ENCODE measurements at places on chromosomes 7 and 10.

GRCh38 chr10:32039734-32040133 is 16.5 kb downstream of the KIF5B start:
- DNase-seq: no peak

DNA sequence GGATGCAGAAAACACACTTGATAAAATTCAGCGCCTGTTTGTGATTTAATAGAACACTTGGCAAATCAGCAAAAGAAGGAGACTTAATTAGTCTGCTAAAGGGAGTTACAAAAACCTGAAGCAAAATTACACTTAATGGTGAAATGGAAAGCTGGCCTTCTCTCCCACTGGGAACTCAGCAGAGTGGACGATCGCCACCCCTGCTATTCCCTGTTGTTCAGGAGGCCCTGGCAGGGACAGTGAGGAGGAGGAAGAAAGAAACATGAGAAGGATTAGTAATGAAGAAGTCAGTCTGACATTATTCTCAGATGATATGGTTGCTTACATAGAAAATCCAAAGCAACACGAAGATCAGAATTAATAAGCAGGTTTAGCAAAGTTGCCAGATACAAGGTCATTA is 5.6 kb upstream of the KNDC1 start:
- no peak for DNase-seq

- DNase-seq: no peak
Measured at GRCh38 chr7:97004247-97005182, 838 bp upstream of the DLX6 start.

DNA sequence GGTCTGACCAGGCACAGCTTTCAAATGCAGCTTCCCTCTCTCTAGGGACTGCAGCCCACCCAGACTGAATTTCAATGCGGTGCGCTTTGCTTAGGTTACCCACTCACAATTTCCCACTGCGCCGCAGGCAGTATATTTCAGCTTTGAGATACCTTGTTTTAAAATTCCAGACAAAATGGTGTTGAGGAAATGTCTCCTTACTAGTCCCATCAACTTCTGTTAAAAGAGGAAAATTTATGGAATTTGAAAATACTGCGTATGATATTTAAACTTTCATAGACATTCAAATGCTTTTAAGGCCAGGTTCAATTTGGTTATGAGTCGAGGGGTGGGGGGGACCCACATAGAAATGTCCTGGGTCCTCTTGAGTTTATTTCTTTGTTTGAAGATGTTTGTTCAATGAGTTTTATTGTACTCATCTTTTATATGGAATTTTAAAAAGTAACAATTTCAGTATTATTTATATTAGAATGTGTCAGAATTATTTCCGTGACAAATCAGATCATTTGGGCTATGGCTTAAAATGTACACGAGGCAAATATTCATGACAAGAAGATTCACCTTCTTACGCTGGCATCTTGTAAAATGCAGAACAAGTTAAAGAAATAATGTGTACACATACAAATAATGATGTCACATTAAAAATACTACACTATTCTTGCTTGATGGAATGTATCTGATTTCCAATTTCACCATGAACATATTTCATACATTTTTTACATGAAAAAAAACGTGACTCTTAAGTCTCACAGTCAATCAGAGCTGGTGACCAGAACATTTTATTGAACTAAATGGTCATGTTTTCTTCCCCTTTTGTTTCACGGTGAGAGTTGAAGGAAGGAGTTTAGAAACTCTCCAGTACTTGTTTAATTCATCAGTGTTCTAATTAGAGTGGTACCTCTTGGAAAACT is 1.3 kb downstream of the IKZF1 start:
- DNase-seq: no peak

DNA sequence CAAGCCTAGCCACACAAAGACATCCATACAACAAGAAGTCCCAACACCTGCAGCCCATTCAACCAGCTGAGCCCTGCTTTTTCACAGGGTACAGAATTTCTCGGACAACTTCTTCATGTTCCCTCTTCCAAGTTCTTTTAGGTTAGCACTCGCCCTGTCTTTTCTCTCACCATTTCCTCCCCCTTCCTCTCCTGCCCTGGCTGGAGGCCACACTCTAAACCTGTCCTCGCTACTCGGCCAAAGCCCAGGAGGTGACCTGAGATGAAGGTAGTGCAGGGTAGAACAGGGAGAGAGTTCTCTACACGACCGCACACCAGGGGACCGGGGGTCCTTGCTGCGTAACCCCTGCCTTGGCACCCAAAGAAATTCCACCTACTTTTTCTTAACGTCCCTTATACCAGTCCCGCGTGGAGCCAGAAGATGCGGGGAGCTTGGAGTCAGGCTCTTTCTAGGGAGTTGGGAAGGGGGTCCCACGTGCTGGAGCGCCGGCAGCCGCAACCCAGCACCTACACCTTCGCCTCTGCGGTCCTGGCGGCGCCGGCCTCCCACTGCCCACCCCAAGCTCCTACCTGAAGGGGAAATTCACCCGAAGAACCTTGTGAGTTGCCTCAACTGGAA is 16.0 kb upstream of the DLX6 start:
- no peak for DNase-seq

GRCh38 chr7:55557666-55558188 is 14.6 kb downstream of the VOPP1 start:
- no peak for DNase-seq

DNA sequence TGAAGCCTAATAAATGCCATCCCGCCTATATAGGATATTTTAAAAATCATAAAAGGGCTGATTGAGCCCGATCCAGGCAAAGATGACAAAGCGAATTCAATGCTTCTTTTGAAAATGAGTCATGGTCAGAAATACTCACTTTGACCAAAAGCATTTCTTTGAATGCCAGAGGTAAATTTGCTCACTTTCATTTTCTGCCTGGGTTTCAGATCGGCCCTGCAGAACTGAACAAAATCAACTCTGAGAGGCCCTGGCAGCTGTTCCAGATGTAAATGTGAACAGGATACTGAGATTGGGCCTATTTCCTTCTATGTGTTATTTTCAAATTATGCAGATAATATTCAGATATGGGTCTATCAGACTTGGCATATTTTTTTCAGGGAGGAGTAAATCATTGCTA is 114.8 kb upstream of the ARID5B start:
- peak; percentile 77 for DNase-seq

- DNase-seq: peak; percentile 92
Measured at GRCh38 chr10:75062506-75063299, 48.8 kb upstream of the SAMD8 start.

DNA sequence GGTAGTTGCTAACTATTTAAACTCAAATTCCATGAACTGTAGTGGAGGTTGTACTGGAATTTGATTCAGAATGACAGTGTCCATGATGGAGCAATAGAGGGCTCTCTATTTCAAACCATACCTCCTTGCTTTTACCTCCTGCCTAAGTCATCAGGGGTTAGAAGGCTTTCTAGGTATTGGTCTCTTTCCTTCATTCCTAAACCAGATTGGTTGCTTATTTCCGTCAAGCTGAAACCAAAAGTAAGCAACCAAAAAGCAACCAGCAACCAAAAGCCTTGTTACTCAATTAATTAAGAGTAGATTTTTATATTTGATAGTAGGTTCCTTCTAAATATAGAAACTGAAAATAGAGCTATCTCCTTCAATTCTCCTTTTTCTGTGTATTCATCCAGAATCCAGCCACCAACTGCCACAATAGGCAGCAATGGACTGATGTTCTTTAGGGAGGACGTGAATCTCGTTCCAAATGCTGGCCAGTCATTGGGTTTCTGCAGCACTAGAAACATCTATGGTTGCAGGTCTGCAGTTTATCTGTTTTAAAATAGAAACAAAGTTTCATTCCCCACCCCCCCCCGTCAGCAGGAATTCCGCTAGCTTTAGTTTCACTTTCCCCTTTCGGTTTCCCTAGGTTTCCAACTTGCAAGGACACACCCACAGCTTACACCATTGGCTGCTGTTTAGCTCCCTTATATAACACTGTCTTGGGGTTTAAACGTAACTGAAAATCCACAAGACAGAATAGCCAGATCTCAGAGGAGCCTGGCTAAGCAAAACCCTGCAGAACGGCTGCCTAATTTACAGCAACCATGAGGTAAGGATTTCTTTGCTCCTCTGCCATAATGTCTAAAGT is at the start of gene IFIT1:
IFIT1 (plus strand) TSS at position 717 of the 850 bp plus-strand sequence; CDS start at position 807, 90 bp downstream.
- peak; percentile 81 for DNase-seq

- peak; percentile 96 for DNase-seq
Measured at GRCh38 chr7:94301024-94301586, 93.6 kb upstream of the COL1A2 start.

GRCh38 chr10:122884166-122884565 is 4.8 kb upstream of the FAM24B start:
- no peak for DNase-seq

GRCh38 chr10:69572159-69573055 is 815 bp downstream of the NEUROG3 start:
- DNase-seq: no peak

GRCh38 chr7:149625340-149625946 is 127.8 kb upstream of the ZNF746 start:
- peak; percentile 40 for DNase-seq

GRCh38 chr10:131082991-131083481 is 228.5 kb downstream of the TCERG1L start:
- DNase-seq: no peak

DNA sequence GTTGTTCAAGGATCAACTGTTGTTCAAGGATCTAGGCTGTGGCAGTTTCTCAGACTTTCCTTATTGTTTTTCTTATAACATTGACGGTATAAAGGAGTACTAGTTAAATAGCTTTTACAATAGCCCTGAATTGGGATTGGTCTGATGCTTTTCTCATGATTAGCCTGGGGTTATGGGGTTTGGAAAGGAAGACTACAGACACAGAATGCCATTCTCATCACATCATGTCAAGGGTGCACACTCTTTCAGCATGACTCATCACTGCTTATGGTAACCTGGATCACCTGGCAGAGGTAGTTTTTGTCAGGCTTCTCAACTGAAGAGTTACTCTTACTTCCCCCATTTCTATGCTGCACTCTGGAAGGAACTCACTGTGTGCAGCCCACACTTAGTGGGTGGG is 194.2 kb upstream of the NPSR1 start:
- DNase-seq: no peak

DNA sequence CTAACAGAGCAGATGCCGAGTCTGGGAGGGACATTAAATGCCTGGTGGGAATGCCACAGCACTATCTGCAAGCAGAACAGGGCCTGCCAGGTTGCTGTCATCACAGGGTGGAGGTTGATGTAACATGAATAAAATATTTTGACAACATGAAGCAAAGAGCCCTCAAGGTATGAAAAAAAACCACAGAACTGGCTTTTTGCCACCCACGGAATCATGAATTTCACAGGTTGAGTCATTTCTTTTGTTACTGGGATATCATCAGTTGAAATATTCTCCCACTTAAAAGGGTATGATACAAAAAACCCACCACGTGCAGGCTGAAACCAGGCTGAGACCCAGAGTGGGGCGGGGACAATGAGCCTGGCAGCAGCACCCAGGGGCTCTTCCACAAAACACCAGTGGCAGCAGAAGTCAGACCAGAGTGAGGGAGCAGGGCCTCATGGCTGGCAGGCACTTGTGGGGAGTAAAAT is 220.1 kb downstream of the TNS3 start:
- DNase-seq: peak; percentile 27

DNA sequence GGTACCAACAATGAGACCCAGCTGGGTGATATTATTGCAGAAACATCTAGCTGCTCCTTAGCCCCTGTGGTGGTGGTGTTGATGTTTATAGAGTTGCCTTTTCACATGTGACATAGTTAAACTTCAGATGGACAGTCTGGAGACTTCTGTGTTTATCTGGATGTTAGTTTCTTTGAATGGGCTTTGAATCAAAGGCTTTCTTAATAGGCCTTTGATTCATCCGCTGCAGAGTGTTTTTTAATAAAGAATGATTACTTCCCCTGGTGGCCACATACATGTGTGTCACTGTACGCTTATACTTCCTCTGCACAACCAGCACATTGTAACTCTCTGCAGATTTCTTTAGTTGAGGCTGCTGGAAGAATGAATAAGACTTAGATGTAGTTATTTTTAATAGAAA is 221.0 kb downstream of the DYNC1I1 start:
- no peak for DNase-seq

GRCh38 chr7:24301703-24302102 is 17.7 kb downstream of the NPY start:
- no peak for DNase-seq

DNA sequence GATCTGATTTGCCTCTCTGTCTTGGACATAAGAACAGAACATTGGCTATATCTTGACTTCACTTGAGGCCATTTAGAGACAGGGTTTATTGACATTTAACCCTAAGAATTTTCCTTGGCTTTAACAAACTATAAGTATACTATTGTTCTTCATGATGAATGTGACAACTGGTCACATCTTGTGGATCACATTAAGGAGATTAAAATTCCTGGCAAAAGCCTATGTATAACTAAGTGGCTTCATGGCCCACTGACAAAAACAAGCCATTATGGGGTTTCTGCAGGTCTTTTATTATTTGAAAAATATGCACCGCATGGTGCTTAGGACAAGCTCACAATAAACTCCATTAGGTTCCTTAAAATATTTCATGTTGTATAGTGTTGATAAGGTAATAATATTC is 54.8 kb downstream of the THNSL1 start:
- DNase-seq: no peak

DNA sequence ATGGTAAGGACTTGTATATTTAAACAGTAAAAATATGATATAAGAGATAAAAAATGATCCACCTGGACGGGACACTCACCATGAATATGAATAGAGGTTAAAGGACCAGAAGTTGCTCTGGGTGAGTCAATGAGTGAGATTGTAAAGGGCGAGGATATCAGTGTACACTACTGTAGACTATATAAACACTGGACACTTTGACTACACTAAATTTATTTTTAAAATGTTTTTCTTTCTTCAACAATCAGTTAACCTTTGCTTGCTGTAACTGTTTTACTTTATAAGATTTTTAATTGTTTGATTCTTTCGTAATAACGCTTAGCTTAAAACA is 202.8 kb downstream of the VTI1A start:
- DNase-seq: no peak

DNA sequence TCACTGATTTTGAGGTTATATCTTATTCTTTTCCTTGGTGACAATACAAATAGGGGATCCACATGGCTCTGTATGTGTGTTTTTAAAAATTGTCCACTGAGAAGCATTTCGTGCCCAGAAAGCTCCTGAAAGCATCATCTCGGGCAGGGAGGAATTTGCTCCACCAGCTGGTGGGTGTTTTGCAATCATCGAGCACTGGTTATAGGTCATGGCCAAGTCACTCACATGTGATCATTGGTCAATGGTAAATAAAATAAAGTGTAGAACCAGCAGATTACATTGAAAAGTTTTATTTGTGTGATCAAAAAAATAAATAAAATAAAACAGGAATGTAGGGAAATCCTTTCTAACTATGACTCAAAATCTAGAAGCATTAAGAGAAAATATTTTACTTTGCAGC is 23.0 kb upstream of the SNX13 start:
- peak; percentile 84 for DNase-seq

GRCh38 chr10:944034-944831 is 12.7 kb upstream of the LARP4B start:
- DNase-seq: peak; percentile 82

- no peak for DNase-seq
Measured at GRCh38 chr10:123272171-123272570, 118.0 kb downstream of the BUB3 start.

Data from fibroblast of gingiva (primary cell).